Suprapubic skin (tissue), 4 donors: ENCODE measurements at places on chromosomes 13 and 19. TPM values are rescaled to one million over a fixed set of nuclear protein-coding genes. Genes with fewer than 3 reads are reported as not detected.

DNA sequence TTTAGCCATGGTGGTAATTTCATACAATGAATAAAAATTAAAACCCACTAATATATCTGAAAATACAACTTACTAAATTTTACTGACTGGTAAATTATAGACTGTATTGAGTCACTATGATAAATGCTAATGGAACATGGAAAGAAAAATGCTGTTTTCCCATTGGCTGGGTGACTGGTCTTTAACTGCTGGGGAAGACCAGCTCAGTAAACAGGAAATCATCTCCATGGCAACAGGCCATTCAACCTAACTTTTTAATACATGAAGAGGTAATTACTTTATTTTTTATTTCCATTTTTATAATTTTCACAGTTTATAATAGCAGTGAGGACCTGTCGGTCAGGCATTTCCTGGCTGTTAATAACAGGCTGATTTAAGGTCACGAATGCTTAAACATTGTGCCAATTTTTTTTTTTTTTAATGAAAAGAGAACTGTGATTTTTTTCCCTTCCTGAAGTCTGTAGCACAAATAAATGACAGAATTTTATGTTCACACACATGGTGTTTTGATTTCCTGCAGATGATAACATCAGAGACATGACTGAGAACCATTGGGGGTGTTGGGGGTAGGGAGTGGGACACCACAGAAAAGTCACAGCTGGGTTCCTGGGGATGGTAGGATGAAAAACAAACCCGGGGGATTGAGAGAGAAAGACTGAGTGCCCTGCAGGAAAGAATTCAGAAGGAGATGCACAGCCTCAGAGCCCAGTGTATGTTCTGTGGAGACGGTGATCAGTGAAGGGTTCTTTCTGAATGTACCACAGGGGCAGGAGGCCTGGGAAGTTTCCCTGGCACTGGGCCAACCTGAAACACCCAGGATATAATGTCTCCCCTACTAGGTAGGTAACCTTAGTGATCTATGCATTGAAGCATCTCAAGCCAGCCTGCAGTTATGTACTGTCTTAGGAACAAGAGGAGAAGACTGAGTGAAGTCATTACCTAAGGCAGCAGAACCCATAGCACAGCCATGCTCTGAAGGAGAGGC is 297.1 kb downstream of the COG6 start:
- no peaks in the 10 kb centered on the region for H3K36me3 ChIP-seq
- H3K4me3 ChIP-seq, result no peak overlapping the region
- H3K27me3 ChIP-seq, result no peaks in the 10 kb centered on the region
- no peak overlapping the region for H3K27ac ChIP-seq

DNA sequence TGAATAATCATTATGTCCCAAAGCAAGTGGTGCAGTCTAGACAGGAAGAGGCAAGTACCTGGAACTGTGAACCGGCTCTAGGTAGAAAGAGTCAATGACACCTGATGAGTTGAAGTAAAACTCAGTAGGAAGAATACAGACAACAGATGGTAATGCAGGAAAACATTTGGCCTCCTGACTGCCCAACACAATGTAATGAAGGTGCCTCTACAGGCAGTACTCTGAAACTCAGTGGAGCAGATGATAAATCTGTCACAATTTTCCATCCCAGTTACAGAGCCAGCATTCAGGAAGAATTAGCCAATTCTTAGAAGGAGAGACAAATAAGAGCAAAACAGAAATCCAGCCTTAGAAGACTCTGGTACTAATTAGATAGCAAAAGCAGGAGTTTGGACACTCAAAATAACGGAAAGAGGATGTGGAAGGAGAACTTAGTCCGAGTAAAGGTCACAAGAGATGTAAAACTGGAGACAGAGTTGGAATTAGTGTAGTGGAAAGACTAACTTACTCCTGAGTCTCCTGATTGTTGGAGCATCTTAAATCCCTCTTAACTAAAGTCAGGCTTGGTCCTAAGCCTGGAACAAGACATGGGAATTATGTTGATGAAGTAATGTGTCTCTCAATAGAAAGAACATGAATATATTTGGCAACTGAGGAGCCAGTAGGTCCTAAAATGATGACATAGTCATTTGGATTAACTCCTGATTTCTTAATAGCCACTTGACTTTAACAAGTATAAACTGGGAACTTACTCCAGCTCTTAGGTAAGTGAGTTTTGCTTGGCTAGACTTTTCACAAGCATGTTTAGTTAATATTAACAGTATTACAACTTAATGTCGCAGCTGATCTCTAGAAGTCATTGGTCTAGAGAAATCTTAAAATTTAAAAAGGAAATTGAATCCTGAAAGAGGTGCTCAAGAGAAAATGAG is 457.3 kb upstream of the MIR17HG start:
- no peaks in the 10 kb centered on the region for H3K36me3 ChIP-seq
- H3K27ac ChIP-seq, result no peak overlapping the region
- no peaks in the 10 kb centered on the region for H3K4me1 ChIP-seq

DNA sequence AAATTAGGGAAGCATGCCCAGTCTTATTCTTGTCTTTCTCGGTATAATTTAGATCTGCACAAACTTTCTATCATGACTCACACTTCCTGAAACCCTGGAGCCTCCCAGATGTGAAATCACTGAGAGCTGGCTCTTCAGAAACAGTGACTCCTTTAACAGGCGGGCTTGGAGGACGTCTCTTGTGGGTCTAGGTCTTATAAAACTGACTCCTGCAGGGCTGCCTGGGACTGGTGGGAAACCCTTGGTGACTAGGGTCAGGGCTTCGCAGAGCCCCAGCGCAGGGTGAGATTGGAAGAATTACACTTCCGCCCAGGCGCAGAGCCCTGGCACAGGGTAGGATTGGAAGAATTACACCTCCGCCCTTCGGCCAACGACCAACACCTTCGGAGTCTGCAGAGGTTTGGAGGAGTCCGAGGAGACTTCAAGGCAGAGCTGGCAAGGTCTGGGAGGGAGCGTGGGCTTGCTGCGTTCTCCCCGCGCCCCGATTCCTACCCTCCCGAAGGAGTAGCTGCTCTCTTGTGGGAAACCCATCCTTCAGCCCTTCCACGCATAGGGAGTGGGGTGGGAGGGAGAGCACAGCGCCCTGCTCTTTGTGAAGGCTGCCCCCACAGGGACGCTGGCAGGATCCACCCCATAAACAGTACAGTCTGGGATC is 43.4 kb upstream of the MAP3K10 start:
- H3K27me3 ChIP-seq, result no peaks in the 10 kb centered on the region
- peaks cover 14% of the 10 kb centered on the region for H3K4me1 ChIP-seq
- peak overlapping the region; percentile 40 for H3K4me3 ChIP-seq
- H3K27ac ChIP-seq, result peak overlapping the region; percentile 60

DNA sequence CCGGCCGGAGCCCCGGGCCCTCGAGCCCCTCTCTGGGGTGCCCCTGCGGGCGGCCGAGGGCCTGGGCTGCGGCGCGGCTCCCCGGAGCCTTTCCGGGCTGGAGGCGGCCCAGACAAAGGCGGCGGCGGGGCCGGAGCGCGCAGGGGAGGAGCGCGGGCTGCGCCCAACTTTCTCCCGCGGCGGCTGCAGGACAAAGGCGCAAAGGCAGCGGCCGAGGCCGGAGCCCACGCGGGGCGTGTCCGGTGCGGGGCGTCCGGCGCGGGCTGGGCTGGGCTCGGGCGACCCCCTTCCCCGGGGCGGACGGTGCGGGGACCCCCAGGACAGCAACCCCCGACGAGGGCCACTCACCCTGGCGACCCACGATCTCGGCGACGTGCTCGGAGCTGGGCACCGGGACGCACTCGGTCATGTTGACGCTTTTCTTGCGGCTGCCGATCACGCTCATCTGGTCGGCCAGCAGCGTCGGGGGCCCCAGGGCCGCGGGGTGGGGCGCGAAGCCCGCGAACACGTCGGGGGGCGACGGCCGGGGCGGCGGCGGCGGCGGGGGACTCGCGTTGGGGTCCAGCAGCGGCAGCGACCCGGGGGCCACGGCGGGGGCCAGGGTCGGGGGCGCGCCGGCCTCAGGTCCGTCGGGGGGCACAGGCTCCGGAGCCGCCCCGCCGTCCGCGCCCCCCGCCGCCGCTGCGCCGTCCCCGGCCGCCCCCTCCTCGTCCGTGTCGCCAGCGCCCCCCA is 843 bp downstream of the MEX3D start:
- peaks cover 28% of the 10 kb centered on the region for H3K4me1 ChIP-seq
- peak overlapping the region; percentile 90 for H3K27ac ChIP-seq
- no peaks in the 10 kb centered on the region for H3K36me3 ChIP-seq
- no peak for DNase-seq
- H3K4me3 ChIP-seq, result peak overlapping the region; percentile 79

GRCh38 chr13:25881971-25882451 is 169.8 kb downstream of the SHISA2 start:
- peaks cover 5% of the 10 kb centered on the region for H3K27me3 ChIP-seq
- DNase-seq, result no peak
- H3K27ac ChIP-seq, result no peak overlapping the region
- no peak overlapping the region for H3K4me3 ChIP-seq
- H3K36me3 ChIP-seq, result no peaks in the 10 kb centered on the region
- H3K4me1 ChIP-seq, result no peaks in the 10 kb centered on the region

NMRK2 gene
- total RNA-seq, result not detected

DNA sequence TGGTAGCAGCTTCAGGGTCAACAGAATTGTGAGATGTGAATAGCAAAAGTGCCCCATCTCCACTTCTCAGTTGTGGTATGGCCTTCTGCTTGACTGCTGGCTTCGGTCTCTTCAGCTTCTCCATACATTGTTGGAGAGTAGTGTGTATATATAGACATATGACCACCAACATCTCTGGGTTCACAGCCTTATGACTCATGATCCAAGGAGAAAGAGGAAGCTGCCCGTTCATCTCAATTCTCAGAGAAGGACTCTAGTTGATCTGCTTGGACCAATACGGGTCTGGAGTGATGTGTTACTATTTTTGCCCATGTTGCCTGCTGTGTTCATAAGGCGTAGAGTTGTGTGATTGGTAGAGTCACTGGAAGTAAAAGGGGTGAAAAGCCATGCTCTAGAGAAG is 3.6 kb upstream of the COMMD6 start:
- H3K36me3 ChIP-seq, result no peaks in the 10 kb centered on the region
- no peak for DNase-seq
- no peak overlapping the region for H3K27ac ChIP-seq
- H3K4me3 ChIP-seq, result no peak overlapping the region

DNA sequence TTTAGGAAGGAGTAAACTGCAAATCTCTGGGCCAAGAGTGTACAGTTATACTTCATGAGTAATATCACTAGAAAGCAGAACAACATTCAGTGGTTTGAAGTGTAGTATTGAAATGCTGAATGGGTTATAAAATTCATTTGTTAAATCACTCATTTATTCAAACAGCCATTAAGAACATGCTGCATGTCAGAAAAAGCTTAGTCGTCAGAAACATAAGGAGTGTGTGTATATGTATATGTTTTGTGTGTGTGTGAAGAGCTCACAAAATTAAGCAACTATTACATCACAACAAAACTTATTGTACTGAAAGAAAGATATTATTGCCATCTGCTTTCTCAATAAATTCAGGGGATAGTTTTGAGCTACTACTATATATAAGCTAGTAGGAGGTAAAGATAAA is 165.4 kb upstream of the PCDH9 start:
- DNase-seq, result no peak
- no peaks in the 10 kb centered on the region for H3K36me3 ChIP-seq
- H3K4me3 ChIP-seq, result no peak overlapping the region
- no peaks in the 10 kb centered on the region for H3K27me3 ChIP-seq

GRCh38 chr19:11964858-11965645 is at the start of gene ZNF763:
Gene ZNF763, plus strand, starts transcription at chr19:11965040. Its CDS starts 169 bp downstream, at chr19:11965209.
- H3K36me3 ChIP-seq, result no peaks in the 10 kb centered on the region
- DNase-seq, result peak; percentile 96
- H3K27me3 ChIP-seq, result no peaks in the 10 kb centered on the region
- peak within 1 kb of the TSS; percentile 71 for H3K4me3 ChIP-seq

DNA sequence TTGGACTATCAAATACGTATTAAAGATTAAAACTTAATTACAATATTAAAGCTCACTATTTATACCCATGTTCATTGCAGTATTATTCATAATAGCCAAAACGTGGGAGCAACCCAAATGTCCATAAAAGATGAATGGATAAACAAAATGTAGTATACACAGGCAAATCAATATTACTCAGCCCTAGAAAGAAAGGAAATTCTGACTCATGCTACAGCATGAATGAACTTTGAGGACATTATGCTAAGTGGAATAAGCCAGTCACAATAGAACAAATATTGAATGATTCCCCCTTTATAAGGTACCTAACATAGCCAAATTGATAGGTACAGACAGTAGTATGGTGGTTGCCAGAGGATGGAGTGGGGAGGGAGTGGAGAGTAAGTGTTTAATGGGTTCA is 457.3 kb downstream of the FGF14 start:
- no peak overlapping the region for H3K4me3 ChIP-seq
- H3K36me3 ChIP-seq, result no peaks in the 10 kb centered on the region
- no peak for DNase-seq
- H3K27ac ChIP-seq, result no peak overlapping the region
- H3K4me1 ChIP-seq, result no peaks in the 10 kb centered on the region

DNA sequence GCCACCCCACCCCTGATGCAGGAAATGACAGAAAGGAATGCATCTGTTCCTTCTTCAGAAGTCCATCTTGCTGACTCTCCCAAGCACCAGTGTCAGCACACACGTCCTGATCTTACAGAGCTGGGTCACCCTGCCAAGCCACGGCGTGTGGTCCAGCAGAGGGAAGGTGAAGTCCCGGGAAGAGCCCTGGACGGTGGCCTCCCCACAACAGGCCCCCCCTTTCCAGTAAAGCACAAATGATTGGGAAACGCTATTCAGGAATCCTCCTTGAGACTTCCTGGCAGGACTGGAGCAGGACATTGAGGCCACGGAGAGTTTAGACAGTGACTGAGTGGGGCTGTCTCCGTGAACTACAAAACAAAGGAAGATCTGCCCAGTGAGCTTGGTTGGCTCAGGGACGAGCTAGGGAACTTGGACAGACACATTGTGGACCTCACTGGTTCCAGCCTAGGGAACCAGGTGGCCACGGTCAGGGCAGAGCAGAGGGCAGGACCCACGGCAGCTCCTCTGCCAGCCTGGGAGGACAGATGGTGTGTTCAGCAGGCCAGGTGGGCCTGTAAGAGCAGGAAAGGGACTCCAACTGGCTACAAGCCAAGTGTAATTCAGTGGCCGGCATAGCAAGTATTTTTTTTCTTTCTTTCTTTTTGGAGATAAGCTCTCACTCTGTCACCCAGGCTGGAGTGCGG is 41.7 kb downstream of the ELL start:
- H3K27me3 ChIP-seq, result no peaks in the 10 kb centered on the region
- H3K4me1 ChIP-seq, result peaks cover 62% of the 10 kb centered on the region
- peak overlapping the region; percentile 82 for H3K27ac ChIP-seq
- DNase-seq, result peak; percentile 92
- H3K4me3 ChIP-seq, result no peak overlapping the region

DNA sequence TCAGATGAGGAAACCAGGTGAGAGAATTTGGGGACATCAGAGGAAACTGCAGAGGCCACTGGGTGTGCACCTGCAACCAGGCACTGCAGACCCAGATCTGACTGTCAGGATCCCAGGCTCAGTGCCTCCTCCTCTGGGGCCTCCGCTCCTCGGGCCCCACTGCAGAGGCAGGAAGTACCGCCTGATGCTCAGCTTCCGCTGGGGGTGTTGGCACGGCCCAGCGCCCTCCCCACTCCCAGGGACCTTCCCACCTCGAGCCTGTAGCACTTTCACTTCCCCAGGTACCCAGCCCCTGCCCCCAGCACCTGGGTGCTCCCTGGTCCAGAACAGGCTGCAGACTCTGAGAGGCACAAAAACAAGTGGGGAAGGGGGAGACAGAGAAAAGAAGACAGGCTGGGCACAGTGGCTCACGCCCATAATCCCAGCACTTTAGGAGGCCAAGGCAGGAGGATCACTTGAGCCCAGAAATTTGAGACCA is 1.4 kb upstream of the CD37 start:
- H3K4me3 ChIP-seq, result no peak overlapping the region
- peaks cover 9% of the 10 kb centered on the region for H3K4me1 ChIP-seq
- DNase-seq, result no peak
